Stimulated activated CD8-positive, alpha-beta memory T cell treated with anti-CD3 and anti-CD28 coated beads, Interleukin-2, amount 100 ng/mL, for 48 hours (primary cell): ENCODE measurements at places on chromosomes 1 and 21.

DNA sequence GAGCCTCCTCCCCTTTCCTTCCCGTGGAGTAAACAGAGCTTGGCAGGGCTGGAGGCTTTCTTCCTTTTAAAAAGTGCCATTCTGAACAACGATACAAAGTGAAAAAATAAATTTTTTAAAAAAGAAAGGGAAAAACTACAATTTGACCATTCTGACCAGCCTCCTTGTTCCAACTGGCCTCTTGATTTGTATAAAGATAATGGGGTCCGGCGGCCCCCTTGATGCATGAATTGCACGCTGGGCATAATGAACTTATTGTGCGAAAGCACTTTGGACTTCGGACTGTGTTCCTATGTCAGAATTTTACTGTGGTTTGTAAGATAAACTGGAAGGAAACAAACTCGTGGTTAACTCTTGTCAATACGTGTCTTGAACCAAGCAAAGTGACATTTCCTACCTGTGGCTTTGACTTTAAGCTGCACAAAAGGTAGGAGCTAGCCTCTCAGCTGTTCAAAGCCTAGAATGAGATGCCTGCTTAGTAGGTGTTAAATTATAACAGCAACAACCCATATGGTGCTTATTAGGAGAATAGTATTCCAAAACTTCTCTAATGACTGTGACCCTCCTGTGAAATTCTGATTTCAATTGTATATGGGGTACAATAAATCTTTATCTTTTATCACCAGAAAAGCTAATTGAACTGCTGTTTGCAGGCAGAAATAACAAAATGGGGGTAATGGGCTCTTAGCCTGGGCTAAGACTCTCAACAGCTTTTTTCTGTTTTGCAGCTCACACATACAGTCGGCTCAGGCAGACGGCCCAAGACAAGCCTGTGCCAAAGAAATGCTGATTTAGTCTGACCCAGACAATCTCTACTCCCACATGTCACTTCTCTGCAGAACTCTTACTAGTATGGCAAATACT, 9.3 kb downstream of the IRF2BP2 start:
- DNase-seq, result no peak

- DNase-seq, result no peak
Observed at GRCh38 chr1:204831186-204831585, 39.5 kb upstream of the NFASC start.

- no peak for DNase-seq
Observed at GRCh38 chr1:57420981-57421785, 2.7 kb downstream of the DAB1 start.

DNA sequence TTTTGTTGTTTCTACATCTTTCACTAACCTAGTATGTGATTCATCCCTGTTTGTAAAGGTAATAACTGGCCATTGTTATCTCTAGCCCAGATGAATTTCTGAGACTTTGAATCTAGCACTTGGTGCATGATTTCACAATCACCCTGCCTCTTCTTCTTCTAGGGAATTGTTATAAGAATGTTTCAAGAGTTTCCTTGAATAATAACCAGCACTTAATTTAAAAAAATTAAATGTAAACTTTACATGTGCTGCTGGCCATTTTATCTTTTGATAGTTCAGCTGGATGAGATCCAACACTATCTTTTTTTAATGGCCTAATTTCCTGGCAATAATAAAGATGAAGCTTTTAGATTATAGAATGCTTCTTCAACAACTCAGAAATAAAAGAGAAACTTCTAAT, 31.8 kb downstream of the UBE2U start:
- no peak for DNase-seq

DNA sequence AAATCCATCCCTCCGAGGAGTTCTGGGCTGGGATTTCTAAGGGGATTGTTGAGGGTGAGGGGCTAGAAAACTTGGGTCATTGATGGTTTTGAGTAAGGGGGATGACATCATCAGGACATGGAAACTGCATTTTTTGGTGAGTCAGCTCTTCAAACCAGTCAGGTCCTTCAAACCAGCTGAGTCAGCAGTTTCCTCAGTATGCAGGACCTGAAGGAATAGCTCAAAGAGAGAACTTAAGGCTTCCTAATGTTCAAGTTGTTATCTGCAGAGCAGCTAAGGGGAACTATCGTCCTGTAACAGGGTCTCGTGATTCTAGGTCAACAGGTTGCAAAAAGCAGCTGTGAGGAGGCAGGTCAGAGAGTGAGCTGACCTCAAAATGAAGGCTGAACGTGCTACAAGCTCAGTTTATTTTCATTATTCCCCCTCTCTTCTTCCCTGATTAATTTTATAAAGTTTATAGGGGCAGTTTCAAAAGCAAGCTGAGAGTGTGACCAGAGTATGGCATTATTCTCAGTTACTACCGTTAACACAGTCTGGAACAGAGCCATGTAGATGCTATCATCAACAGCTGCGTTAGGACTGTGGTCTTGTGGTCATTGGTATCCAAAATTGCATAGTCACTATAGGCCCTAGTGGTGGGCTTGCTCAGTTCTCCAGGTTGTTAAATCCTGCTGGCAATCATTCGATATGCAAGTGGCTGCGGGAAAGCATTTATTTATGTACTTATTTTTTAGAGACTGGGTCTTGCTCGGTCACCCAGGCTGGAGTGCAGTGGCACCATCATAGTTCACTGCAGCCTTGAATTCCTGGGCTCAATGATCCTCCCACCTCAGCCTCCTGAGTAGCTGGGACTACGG, 10.7 kb upstream of the SDC3 start:
- no peak for DNase-seq

DNA sequence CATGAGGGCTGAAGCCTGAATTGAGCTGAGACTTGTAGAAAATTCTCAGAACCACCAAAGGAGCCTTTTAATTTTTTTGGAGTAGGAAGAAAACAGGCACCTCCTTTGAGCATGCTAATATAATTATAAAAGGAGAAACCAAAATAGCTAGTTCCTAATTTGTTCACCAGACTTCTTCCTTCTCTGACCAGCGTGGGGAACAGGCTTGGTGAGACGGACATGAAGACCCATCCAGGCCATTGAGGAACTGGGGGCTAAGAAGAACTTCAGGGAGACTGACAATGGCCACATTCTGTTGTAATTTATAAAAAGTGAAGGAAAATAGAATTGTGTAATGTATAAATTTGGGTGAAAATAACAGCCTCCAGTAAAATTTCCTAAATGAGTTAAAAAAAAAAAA, 62.6 kb downstream of the MAN1C1 start:
- DNase-seq, result no peak

GRCh38 chr1:9716404-9717192, 65.1 kb downstream of the PIK3CD start:
- DNase-seq, result no peak

- no peak for DNase-seq
Observed at GRCh38 chr1:67937651-67938050, 104.4 kb upstream of the GNG12 start.

DNA sequence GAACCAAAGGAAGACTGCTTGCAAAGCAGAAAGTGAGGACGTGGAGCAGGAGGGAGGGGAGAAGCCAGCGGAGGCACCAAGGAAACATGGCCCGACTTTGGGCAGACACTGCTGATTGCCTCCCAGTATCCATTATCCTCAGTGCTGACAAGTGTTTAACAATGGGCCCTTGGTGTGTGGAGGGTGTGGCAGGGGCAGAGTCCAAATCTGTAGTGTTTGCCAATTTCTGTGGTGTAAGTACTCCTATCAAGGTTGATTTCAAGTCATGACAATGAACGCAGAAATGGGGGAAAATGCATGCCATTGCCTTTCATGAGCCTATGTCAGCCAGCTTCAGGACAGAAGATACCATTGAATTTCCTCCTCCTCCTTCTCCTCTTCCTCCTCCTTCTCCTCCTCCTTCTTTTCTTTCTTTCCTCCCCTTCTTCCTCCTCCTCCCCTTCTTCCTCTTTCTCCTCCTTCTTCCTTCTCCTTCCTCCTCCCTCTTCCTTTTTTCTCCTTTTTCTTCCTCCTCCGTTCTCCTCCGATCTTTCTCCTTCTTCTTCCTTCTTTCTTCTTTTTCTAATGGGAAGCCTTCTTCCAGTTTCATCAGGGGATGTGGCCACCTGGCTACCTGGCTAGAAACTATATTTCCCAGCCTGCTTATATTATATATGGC, 10.3 kb upstream of the PHC2 start:
- DNase-seq, result no peak

GRCh38 chr1:201649761-201650622, 111.1 kb downstream of the NAV1 start:
- no peak for DNase-seq

GRCh38 chr1:29342351-29342750, 106.0 kb downstream of the PTPRU start:
- no peak for DNase-seq

DNA sequence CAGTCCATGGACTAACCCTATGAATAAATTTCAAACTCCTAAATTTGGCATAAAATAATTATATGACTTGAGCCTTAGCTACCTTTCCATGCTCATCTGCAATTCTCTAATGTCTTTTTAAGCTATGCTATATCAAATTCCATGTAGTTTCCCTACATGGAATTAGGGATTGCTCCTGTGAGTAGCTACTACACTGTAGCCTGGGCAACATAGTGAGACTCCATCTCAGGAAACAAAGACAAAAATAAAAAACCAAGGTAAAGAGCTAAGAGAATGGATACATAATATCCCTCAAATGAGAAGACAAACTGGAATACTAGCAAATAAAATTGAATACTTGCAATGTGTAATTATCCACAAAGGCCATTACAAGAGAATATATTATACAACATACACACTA, 37.5 kb downstream of the ATP1B1 start:
- no peak for DNase-seq

GRCh38 chr1:240765732-240766363, 153.9 kb upstream of the GREM2 start:
- DNase-seq, result no peak

DNA sequence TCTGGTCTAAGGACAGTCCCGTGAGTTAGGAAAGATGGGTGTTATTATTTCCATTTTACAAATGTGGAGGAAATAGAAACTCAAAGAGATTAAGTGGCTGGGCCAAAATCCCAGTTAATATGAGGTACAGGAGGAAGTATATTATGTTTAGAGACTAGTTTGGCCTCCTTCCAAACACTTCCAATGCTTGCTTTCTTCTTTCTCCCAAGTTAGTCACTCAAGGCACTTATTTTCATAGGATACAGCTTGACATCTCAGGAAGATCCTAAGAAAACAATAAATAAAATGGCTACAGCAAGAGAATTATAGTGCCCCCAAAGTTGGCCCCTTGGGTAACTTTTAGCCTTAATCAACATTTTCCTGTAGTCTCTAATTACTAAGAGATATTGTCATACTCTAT, 47.5 kb upstream of the IPO9 start:
- DNase-seq, result no peak

DNA sequence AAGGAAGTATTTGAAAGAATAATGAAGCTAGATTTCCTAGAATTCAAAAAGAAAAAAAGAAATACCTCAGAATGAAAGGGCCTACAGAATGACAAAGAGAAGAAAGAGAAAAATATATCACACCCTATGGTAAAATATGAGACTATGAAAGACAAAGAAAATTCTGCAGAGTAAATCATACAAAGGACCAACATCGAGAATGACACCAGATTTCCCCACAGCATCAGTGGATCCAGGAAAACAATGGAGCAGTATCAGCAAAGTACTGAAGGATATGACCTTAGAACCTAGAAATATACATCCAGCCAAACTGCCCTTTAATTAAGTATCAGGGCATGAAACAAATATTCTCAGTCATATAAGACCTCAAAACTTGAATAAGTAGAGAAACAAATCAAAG, 21.2 kb upstream of the IFNAR2 start:
- no peak for DNase-seq

GRCh38 chr1:91075233-91076135, 53.6 kb upstream of the ZNF644 start:
- DNase-seq, result no peak

DNA sequence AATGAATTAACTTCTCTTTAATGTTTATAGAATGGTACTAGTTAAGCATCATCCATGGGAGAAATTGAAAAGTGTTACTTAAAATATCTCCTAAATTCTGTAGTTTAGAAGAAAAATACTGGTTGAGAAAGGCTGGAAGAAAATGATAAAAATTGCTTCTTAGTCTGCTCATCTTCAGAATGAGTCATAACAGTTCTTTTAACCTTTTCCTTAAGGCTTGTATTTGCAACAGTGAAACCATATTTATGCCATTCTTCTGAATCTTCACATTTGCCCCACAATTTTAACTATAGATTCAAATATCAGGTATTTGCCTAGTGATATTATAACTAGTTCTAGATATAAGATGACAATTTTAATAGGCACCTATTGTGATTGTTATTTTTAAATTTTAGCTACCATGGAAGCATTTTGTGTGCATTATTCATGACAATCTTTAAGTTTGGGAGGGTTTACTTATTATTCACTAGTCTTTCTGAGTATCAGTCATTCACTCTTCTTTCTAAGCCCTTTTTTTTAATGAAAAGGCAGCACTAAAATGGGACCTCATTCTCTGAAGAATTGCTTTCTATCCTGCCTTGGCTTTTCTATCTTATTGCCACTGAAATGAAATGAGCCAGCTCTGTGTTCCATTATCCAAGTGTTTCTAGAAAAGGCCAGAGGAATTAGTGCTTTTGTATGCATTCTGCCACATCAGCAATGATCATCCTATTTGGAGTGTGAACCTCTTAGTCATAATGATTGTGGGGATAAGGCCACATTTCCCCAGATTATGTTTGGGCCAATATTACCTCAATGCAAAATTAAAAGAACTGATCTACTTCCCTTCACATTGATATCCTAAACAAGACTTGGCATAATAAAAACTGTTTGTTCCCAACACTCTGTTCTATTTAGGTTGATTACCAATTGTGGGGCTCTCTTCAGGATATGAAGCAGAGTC, 58.4 kb downstream of the SAMSN1 start:
- no peak for DNase-seq

DNA sequence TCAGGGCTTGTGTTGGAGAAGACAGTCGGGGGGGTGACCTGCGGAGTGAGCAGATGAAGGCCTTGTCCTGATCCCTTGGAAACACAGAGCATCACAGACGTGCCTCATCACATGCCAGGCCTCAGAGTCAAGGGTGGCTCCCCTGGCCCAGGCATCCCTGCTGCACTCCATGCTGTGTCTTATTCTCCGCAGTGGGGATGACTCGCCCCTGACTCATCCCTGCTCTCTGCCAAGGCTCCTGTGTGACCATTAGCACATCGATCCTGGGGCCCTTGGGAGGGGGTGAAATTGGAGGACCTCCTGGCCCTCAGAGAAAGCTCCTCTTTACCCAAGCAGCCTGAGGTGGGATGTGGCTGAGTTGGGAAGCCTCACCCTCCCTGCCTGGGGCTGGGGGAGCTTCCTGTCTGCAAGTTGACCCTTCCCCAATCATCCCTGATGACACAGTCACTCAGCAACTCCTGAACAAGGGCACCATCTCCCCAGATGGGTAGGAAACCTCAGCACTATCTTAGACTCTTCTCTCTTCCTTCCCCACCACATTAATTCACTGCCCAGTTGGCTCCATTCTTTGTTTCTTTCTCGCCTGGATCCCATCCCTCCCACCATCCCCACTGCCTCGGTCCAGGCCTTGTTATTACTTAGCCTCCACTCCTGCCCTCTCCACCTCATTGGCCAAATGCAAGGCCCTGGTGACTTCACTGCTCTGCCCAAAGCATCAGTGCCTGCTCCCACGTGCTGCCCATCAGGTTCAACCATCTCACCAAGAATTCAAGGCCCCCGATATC, 74.6 kb downstream of the CAMK2N1 start:
- DNase-seq, result no peak

GRCh38 chr1:237677979-237678378, 212.7 kb downstream of the ZP4 start:
- no peak for DNase-seq

- no peak for DNase-seq
Observed at GRCh38 chr1:12714710-12715475, 1.0 kb upstream of the AADACL3 start.
